CD4-positive, alpha-beta memory T cell (primary cell): ENCODE measurements at places on chromosomes 6 and 20. TPM values are rescaled to one million over a fixed set of nuclear protein-coding genes. Genes with fewer than 3 reads are reported as not detected.

- no peak for DNase-seq
These were observed 186.7 kb upstream of the VGLL2 start for GRCh38 chr6:117078624-117079023.

The SIRT5 gene
- 13.2 TPM for polyA plus RNA-seq

The BTBD3 gene
- polyA plus RNA-seq, result 1.4 TPM

GRCh38 chr20:44714102-44714700, 968 bp upstream of the CCN5 start:
- DNase-seq, result no peak

The CTNNBL1 gene
- 83.4 TPM for polyA plus RNA-seq

DNA sequence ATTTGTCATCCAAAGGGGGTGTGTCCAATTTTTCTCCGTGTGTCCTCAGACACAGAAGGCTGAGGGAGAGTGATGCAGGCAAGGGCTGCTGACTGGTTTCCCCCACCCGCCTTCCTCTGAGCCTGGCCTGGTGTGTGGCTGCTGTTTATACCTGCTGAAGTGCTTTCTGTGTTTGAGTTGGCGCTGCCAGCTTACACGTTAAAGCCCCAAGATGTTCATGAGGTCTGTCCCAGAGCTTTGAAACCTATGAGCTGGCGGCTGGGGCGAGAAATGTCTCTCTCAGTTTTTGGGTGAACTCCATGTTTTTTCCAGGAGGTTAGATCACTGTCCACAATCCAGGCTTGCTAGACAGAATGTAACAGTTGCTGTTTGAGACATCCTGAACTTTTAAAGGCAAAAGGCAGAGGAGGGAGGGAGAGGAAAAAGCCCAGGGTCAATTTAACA, 69.0 kb upstream of the CCN2 start:
- DNase-seq, result no peak

The APOBEC2 gene
- 0.44 TPM for polyA plus RNA-seq

The GSTA5 gene
- polyA plus RNA-seq, result not detected

- DNase-seq, result no peak
These were observed 199.3 kb upstream of the SHLD1 start for GRCh38 chr20:5550733-5551529.

The CNR1 gene
- polyA plus RNA-seq, result not detected

DNA sequence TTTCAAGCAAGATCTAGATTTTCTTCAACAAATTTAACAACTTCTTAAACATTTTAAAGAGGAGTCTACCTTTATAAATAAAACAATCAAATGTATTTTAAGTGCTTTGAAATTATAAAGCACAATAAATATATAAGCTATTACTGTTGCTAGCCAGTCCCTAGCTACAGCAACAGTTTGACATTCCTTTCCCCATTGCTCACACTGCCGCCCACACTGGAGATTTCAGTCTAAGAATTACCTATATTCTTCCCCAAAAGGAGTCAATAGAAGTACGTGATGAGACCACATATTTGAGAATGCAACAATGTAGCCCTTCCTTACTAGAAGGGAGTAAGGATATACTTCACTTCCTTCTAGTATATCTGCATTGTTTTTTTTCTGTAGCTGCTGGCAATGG, 65.3 kb upstream of the RNF146 start:
- DNase-seq, result no peak

DNA sequence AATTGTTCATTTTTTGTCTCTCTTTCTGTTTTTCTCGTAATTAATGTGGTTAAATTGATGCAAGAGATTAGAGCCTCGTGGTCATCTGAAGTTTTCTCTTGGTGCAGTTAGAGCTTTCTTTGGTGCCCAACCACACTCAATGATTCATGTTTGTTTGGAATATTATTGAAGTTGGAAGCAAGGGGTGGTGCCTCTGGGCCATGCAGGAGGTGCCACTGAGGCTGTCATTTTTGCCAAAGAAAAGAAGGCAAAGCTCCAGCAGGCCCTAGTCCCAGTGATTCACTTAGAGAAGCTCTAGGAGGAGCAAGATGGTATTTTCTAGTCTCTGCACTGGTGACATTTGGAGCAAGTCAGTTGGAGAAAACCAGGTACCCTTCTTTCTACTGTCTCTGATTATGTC, 144.5 kb upstream of the RALGAPA2 start:
- DNase-seq, result no peak
